Foreskin melanocyte (primary cell): ENCODE measurements at places on chromosomes 4 and X.

DNA sequence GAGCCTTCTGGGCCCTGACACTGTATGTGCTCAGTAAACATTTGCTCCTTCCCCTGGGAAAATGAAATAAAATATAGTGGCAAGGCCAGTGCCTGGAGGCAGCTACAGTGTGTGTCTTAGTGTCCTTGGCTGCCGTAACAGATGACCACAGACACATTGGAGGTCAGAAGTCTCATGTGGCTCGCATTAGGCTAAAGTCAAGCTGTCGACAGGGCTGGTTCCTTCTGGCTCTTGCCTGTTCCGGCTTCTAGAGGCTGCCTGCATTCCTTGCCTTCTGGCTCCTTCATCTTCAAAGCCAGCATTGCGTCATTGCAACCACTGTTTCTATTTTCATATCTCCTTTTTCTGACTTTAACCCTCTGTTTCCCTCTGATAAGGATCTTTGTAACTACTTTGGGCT, 83.6 kb upstream of the STX18 start:
- no peak for DNase-seq

- no peak for DNase-seq
Measured at GRCh38 chr4:80798082-80798481, 232.4 kb upstream of the BMP3 start.

GRCh38 chrX:110699109-110699508, 96.5 kb downstream of the CHRDL1 start:
- peak; percentile 25 for DNase-seq

- DNase-seq, result no peak
Measured at GRCh38 chrX:21865436-21865835, 9.6 kb downstream of the YY2 start.

DNA sequence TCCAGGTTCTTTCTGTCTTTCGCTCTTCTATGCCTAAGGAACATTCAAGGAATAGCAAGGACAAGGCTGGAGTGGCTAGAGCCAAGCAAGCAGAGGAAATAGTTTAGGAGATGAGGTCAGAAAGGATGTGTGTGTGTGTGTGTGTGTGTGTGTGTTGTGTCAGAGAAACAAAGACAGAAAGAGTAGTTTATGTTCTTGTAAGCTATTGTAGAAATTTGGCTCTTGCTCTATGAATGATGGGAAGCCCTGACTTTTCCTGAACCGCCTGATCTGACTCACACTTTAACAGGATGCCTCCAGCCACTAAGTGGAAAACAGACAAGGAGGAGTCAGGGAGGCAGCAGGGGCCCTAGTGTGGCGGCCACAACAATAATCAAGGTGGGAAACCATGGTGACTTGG, 39.7 kb downstream of the LGI2 start:
- DNase-seq, result no peak

- no peak for DNase-seq
Measured at GRCh38 chrX:47992095-47992380, 11.8 kb downstream of the ZNF182 start.

GRCh38 chr4:152947311-152947710, 11.2 kb downstream of the FHDC1 start:
- DNase-seq, result no peak

DNA sequence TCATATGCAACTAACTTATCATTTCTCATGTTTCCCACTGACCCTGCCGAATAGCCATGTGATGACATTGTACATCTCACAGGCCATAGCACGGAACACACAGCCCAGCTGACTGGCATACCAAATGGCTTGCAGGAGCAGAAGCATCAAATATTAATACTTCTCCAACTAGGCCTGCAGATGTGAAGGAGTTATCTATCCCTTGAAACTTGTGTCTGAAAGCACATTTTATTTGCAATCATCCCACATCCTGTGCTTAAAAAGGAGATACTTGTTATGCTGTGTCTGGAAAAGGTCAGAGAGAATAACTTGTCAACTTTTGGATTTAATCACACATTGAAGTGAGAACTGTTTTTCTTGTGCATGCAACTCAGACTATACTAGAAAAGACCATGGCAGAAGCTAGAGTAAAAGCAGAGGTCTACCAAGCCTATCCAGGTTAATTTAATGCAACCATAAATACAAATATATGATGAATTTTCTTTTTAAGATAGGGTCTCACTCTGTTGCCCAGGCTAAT, 100.4 kb downstream of the IRF2 start:
- DNase-seq, result peak; percentile 63

- DNase-seq, result no peak
Measured at GRCh38 chr4:1172228-1172851, at the start of gene SPON2. TSS of gene SPON2 (minus strand) at chr4:1172583.

DNA sequence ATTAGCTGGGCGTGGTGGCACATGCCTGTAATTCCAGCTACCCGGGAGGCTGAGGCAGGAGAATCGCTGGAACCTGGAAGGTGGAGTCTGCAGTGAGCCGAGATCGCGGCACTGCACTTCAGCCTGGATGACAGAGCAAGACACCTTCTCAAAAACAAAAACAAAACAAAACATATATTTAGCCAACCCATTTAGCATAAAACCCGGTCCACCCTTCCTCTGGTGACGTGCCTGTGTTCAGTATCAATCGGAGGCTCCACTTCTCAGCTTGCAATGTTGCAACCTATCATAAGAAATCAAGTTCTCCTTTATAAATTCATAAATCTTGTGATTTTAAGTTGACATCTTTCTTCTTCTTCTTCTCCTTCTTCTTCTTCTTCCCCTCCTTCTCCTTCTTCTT, 73.9 kb downstream of the SLC34A2 start:
- no peak for DNase-seq

DNA sequence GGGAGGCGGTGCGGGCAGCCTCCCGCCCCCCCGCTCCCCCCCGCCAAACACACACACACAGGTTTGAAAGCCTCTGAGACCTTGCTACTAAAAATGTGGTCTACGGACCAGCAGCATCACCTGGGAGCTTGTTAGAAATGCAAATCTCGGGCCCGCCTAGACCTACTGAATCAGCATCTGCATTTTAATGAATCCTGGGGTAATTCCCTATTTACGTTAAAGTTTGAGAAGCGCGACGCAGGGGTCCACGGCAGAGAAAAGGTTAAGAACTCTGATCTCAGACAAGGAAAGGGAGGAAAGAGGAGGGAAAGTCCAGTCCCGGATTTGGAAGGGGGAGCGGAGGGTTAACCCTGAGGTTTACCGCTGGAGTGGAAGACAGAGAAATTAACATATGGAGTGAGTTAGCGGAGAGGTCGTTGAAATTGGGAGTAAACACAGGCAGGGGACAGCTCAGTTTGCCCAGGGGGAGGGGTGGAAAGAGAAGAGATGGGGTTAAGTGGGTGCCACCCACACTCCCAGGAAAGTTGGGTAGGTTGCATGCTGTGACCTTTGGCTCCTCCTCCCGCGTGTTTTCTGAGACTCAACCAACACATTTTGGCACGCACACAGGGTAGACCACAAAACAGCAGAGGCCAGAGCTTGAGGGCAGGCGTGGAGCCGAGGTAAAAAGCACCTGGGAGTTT, 483.6 kb downstream of the BCOR start:
- DNase-seq, result no peak

DNA sequence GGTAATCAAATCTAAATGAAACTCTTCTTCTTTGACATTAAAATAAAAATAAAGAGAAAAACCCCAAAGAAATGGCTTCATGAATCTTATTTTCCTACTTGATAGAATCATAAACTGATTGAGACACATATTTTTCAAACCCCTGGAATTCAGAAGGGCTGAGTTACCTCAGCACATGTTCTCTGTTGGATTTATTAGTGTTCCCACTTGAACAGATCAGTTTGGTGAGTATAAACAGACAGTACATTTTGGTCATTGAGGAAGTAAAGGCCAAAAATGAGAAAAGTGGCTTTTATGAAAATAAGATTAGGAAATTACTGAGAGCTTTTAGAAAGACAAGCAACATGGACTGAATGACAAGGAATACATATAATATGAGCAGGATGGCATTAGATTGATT, 620.4 kb downstream of the ANKRD50 start:
- no peak for DNase-seq

DNA sequence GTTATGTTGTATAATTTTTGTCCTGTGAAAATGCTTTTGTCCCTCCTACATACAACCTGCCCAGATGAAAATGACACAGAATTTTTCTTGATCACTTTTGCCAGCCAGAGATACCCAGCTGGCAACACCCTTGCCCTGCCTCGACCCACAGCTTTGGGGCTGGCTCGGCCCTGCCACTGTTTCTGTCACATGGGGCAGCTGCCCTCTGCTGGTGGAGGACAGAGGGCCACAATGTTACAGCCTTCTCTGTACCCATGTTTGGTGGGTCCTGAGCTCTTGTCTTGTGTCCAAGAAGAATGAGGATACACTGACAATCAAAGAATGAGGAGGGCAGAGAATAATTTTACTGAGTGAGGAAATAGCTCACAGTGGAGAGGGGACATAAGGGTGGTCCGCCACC, 31.1 kb downstream of the BMP15 start:
- no peak for DNase-seq

DNA sequence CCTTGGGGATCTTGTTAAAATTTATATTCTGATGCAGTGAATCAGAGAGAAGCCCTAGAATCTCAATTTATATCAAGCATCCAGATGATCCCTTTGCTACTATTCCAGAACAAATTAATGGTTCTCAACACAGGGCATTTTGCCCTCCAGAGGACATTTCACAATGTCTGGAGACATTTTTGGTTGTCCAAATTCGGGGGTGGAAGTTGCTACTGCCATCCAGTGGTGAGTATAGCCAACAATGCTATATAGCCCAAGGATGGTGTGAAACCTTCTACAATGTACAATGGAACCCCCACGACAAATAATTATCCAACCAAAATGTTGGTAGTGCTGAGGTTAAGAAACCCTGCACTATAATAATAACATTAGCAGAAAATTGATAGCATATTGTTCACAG, 2440.0 kb downstream of the PCDH7 start:
- DNase-seq, result peak; percentile 24

DNA sequence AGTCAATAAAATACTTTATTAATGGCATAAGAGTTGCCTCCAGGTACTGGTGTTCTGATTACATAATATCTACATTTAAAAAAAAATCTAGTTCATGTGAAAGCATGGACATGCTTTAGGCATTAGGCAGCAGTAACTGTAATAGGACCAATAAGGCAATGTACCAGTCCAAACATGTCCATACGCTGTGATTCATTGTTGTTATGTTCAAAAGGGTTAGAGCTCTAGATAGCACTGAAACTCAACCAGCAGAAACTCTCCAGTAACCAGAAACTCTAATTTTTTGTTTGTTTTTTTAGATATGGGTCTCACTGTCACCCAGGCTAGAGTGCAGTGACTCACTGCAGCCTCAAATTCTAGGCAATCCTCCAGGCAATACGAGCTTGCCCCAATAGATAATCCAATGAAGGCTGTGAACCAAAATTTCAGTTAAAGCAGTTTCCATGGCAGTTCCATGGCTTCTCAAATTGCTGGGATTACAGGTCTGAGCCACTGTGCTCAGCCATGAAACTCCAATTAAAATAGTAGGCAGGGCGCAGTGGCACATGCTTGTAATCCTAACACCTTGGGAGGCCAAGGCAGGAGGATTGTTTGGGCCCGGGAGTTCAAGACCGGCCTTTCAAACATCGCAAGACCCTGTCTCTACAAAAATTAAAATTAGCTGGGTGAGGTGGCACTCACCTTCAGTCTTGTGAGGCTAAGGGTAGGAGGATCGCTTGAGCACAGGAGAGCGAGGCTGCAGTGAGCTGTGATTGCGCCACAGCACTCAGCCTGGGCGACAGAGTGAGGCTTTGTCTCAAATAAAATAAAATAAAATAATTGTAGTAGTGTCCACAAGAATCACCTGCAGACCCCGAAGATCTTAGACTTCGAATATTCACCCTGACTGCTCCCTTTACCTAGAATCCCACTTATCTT, 36.3 kb downstream of the MGARP start:
- DNase-seq, result no peak

- DNase-seq, result peak; percentile 68
Measured at GRCh38 chr4:123415977-123416376, 19.4 kb downstream of the SPRY1 start.

- no peak for DNase-seq
Measured at GRCh38 chr4:171266671-171267070, 546.5 kb upstream of the GALNTL6 start.

GRCh38 chrX:3393581-3394111, 47.2 kb upstream of the MXRA5 start:
- DNase-seq, result no peak

GRCh38 chr4:82798168-82799005, at the start of gene SCD5:
TSS of gene SCD5 (minus strand) at chr4:82798796. CDS start at chr4:82798537, 259 bp downstream.
- DNase-seq, result peak; percentile 64

DNA sequence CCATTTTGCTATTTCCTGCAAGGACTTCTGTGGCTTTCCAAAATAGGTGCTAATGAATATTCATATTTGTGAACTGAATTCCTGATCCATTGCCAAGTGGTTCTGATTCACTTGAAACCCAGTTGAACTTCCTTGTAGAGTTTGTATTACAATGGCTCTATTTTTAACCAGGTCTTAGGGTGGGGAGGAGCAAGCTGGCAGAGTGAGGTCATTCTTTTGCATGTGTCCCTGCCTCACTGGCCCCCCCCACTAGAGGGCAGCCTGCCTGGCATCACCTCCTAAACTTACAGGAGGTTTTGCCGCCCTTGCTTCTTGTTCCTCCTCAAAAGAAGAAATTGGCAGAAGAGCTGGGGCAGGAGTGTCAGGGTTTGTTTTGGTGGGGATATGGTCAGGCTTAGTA, 10.5 kb downstream of the PTTG2 start:
- peak; percentile 55 for DNase-seq

DNA sequence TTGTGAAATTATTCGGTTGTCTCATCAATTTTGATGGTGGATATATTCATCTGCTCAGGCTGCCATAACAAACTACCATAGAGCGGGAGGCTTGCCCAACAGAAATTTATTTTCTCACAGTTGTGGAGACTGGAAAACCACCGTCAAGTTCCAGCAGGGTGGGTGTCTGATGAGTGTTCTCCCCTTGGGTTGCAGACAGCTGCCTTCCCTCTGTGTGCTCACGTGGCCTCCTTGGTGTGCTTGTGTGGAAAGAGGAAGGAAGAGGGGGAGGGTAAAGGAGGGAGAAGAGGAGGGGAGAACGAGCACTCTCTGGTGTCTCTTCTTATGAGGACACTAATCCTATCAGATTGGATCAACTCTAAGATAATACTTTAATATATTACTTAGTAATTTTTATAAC, 123.8 kb upstream of the TEX13D start:
- DNase-seq, result no peak

GRCh38 chrX:40188573-40189417, 91.0 kb upstream of the BCOR start:
- peak; percentile 69 for DNase-seq

GRCh38 chr4:71545168-71545567, 206.3 kb downstream of the SLC4A4 start:
- DNase-seq, result no peak

DNA sequence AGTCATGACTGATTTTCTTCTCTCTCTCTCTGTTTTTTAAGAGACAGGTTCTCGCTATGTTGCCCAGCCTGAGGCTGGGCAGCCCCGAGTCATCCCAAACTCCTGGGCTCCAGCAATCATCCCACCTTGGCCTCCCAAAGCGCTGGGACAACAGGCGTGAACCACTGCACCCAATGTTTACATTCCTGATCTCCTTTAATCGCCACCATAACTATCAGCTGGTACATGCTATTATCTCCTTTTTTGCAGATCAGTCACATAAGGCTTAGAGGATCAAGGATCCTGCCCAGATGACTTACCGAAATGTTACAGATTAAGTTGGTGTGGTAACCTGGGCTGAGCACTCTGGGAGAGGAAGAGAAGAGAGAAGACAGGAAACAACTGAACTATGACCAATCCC, 1.5 kb upstream of the USP46 start:
- no peak for DNase-seq

GRCh38 chrX:110182362-110182761, 135.5 kb downstream of the AMMECR1 start:
- no peak for DNase-seq
